Upper lobe of right lung (tissue), 1 donor: ENCODE measurements at places on chromosomes 1 and 21. TPM values are rescaled to one million over a fixed set of nuclear protein-coding genes. Genes with fewer than 3 reads are reported as not detected.

DNA sequence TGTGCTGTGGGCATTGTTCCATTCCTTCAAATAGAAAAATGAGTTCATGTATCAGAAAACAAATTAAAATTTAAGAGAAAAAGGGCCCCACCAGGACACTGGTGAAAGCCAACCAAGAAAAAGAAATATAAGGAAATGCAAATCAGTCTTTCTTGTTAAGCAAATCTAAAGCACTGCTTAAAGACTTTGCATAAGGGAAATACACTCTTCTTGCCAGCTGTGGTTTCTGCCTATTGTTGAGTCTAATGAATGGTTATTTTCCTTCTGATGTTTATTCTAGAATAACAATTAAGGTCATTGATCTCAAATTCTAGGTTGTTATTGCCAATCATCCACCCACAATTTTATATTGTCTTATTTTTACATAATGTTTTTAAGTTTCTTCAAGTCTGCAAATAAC lies 158.6 kb upstream of the SNX7 start:
- H3K36me3 ChIP-seq = no peaks in the 10 kb centered on the region
- DNase-seq = no peak
- H3K4me1 ChIP-seq = no peaks in the 10 kb centered on the region
- H3K27ac ChIP-seq = no peak overlapping the region
- no peaks in the 10 kb centered on the region for H3K27me3 ChIP-seq

DNA sequence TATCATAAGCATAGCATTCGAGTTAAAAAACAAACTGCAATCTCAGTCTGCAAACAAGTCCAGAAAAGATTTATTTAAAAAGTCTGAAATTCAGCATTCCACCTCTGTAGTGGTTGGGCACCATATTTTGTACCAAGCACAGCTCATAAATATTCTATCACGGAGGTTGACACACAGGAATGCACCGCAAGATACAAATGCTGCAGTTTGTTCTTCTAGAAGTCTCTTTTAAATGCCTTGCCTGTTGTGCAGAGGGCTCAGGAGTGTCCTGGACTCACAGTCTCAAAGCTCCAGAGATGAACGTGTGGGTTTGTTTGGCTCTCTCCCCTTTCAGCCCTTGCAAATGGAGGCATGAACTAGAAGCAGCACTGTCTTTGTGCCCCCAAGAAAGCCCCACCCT lies 212.4 kb upstream of the USP24 start:
- H3K27me3 ChIP-seq = no peaks in the 10 kb centered on the region
- peaks cover 27% of the 10 kb centered on the region for H3K4me1 ChIP-seq
- no peak overlapping the region for H3K4me3 ChIP-seq
- no peak for DNase-seq

- no peak overlapping the region for H3K27ac ChIP-seq
- no peak for DNase-seq
- H3K4me3 ChIP-seq = no peak overlapping the region
- H3K27me3 ChIP-seq = no peaks in the 10 kb centered on the region
Observed at GRCh38 chr1:61498342-61498741, 226.6 kb downstream of the TM2D1 start.

GRCh38 chr1:15756143-15757015 lies 2.2 kb upstream of the FBLIM1 start:
- H3K4me3 ChIP-seq = no peak overlapping the region
- H3K36me3 ChIP-seq = no peaks in the 10 kb centered on the region
- H3K4me1 ChIP-seq = peaks cover 17% of the 10 kb centered on the region
- peaks cover 22% of the 10 kb centered on the region for H3K27me3 ChIP-seq

- peaks cover 37% of the 10 kb centered on the region for H3K4me1 ChIP-seq
- no peak overlapping the region for H3K4me3 ChIP-seq
- H3K27ac ChIP-seq = no peak overlapping the region
- H3K27me3 ChIP-seq = no peaks in the 10 kb centered on the region
Observed at GRCh38 chr1:64524614-64525013, 54.7 kb downstream of the CACHD1 start.

DNA sequence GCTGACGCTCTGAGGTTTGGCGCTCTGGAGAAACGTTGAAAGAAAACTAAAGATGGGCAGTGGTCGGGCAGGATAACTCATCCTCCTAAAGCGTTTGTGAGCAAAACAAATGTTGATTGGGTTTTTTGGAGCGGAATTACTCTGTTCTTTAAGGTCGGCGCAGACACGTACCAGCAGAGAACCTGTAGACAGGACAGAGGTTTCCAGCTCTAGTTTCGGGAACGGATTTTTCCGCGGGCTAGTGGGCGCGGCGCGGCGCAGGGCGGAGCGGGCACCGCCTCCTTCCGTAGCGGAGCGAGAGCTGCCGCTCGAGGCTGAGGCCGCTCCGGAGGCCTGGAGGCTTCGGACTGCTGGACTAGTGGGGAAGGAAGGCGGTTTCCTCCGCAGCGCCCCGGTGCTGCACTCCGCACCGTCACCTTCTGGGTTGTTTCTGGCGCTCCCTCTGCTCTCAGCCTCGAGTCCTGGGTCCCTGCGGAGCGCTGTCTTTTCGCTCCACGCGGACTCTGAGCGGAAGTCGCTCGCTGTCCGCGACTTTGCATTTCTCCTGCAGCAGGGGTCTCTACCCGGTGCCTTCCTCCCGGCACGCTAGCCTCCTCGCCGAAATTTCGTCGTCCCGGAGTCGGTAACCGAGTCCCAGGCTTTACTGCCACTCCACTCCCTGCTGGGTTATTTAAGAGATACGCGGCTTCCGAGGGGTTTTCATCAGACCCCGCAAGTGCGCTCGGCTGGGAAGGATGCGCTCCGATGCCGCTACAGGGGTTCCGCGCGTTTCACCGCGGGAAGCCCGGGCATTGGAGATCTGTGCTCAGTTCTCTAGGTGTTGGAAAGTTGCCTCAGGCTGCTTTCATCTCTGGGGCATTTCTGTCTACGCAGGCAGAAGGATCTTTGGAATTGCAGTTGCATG lies 7.0 kb downstream of the FOXD2 start:
- peaks cover 16% of the 10 kb centered on the region for H3K4me1 ChIP-seq
- H3K36me3 ChIP-seq = no peaks in the 10 kb centered on the region
- H3K27ac ChIP-seq = no peak overlapping the region
- H3K27me3 ChIP-seq = peaks cover 95% of the 10 kb centered on the region

- no peak overlapping the region for H3K4me3 ChIP-seq
- no peak for DNase-seq
- H3K27me3 ChIP-seq = no peaks in the 10 kb centered on the region
- H3K36me3 ChIP-seq = no peaks in the 10 kb centered on the region
- peaks cover 26% of the 10 kb centered on the region for H3K4me1 ChIP-seq
Observed at GRCh38 chr1:202282596-202283283, 59.0 kb downstream of the UBE2T start.

GRCh38 chr1:116808200-116808847 lies 54.1 kb downstream of the CD2 start:
- no peak for DNase-seq
- H3K36me3 ChIP-seq = no peaks in the 10 kb centered on the region
- H3K27ac ChIP-seq = peak overlapping the region; percentile 45
- H3K27me3 ChIP-seq = no peaks in the 10 kb centered on the region

TNNT2 gene
- total RNA-seq = 6.4 TPM
